ENCODE measurements at places on chromosomes 6 and 20. TPM values are rescaled to one million over a fixed set of nuclear protein-coding genes. Genes with fewer than 3 reads are reported as not detected.

DNA sequence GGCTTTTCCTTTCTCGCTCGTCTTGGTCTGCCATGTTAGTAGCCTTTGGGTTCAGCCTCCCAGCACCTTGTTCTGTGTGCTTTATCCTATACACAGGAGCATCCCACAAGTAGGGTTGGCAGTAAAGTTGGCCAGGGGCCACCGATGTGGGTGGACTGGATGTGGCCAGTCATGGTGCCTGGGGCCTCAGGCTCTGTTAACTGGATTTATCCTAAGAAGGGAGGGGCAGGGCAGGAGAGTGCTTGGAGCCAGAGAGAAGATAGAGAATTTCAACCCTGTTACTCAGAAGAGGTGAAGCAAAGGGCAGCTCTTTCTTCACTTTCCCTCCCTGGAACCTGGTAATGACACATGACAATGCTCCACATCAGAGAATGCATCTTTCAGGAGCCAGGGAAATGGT is 14.1 kb upstream of the SIRPB2 start:
- H3K27ac ChIP-seq = no peak overlapping the region
- no peaks in the 10 kb centered on the region for H3K27me3 ChIP-seq
- H3K4me1 ChIP-seq = no peaks in the 10 kb centered on the region

- no peak overlapping the region for H3K4me3 ChIP-seq
- H3K4me1 ChIP-seq = no peaks in the 10 kb centered on the region
- no peaks in the 10 kb centered on the region for H3K27me3 ChIP-seq
These were observed 18.7 kb upstream of the MTG2 start for GRCh38 chr20:62163986-62164762.

GRCh38 chr6:155582016-155582991 is 126.7 kb upstream of the NOX3 start:
- no peaks in the 10 kb centered on the region for H3K36me3 ChIP-seq
- no peak overlapping the region for H3K4me3 ChIP-seq
- peaks cover 9% of the 10 kb centered on the region for H3K4me1 ChIP-seq
- no peak for DNase-seq
- no peak overlapping the region for H3K27ac ChIP-seq
- no peaks in the 10 kb centered on the region for H3K27me3 ChIP-seq

FNDC11 gene
- 6.5 TPM for total RNA-seq

- peak overlapping the region; percentile 95 for H3K4me3 ChIP-seq
- no peaks in the 10 kb centered on the region for H3K27me3 ChIP-seq
- no peak for DNase-seq
- peaks cover 61% of the 10 kb centered on the region for H3K4me1 ChIP-seq
- H3K27ac ChIP-seq = no peak overlapping the region
These were observed 1.3 kb downstream of the DIDO1 start for GRCh38 chr20:62925076-62925419.

ARMH2 gene
- total RNA-seq = not detected

DNA sequence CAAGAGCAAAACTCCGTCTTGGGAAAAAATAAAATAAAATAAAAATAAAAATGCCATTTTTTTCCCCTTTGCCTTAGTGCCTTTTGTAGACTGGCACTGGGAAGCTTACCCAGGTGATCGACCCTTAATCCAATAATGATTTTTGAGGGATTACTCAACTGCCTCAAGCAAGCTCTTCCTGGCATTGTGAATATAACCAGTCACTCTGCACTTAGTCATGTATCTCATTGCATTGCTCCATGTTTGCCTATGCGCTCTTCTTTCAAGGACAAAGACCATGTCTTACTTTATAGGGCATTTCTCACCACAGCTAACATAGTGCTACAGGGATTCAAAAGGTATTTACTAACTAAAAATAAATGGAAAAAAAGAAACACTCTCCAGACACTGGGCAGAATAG is 13.0 kb downstream of the GFOD1 start:
- no peaks in the 10 kb centered on the region for H3K27me3 ChIP-seq
- DNase-seq = no peak
- H3K4me1 ChIP-seq = peaks cover 7% of the 10 kb centered on the region
- no peak overlapping the region for H3K4me3 ChIP-seq
- H3K36me3 ChIP-seq = no peaks in the 10 kb centered on the region

- H3K4me3 ChIP-seq = no peak overlapping the region
- DNase-seq = no peak
- no peaks in the 10 kb centered on the region for H3K36me3 ChIP-seq
- peaks cover 49% of the 10 kb centered on the region for H3K4me1 ChIP-seq
- H3K27me3 ChIP-seq = no peaks in the 10 kb centered on the region
These were observed 46.8 kb downstream of the B4GALT5 start for GRCh38 chr20:49666911-49667310.

Measured in GM23338 (cell line).